ENCODE measurements at places on chromosomes 2 and 18.

- DNase-seq, result no peak
These were observed 163.1 kb downstream of the ANTXR1 start for GRCh38 chr2:69175790-69176715.

GRCh38 chr2:86204458-86204857 is 5.2 kb downstream of the MRPL35 start:
- DNase-seq, result no peak

DNA sequence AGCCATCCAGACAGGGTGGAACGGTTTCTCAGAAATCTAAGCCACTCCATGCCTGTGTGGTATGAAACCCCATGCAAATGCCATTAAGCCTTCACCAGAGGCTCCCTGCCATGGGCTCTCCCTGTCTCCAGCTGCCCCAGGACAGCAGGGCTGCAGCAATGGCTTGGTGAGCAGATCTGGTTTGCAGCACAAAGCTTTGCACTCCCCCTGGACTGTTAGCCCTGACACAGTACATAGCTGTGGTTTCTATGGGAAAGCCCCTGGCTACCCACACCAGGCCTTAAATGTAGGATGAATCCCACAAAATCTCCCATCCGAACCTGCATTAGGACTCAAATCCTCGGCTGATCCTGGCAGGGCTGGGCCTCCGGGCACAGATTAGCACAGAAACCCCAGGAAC is 291.6 kb downstream of the TNS1 start:
- no peak for DNase-seq

GRCh38 chr2:63631501-63631900 is 42.7 kb downstream of the MDH1 start:
- DNase-seq, result no peak

GRCh38 chr2:45728458-45728942 is 77.0 kb downstream of the PRKCE start:
- no peak for DNase-seq

GRCh38 chr2:98805412-98806171 is 74.7 kb upstream of the MGAT4A start:
- DNase-seq, result no peak

- no peak for DNase-seq
These were observed 195.9 kb downstream of the SLC8A1 start for GRCh38 chr2:40256008-40256407.

DNA sequence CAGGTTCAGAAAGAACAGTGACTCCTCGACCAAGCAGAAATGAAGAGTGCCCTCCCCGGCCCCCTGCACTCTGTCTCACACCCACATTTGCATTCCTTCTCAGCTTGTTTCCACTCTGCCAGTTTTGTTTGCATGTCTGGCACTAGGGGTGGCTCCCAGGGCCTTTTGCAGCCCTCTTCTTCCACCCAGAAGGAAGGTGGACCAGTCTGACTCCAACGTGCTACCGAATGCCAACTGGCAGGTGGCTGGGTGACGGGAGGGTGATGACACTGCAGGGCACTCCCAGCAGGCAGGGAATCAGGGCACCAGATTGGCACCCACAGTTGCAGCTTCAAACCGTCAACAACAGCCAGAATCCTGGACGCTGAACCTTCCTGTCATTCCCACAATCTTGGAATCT is 371.1 kb downstream of the TXNL1 start:
- no peak for DNase-seq

Measured in effector CD8-positive, alpha-beta T cell (primary cell).